ENCODE measurements at places on chromosomes 11 and 22.

- no peak for DNase-seq
These were observed 75.6 kb upstream of the LMO2 start for GRCh38 chr11:33967451-33967850.

- DNase-seq: no peak
These were observed 185.7 kb downstream of the BLID start for GRCh38 chr11:121930004-121930965.

- no peak for DNase-seq
These were observed 126.6 kb downstream of the BUD13 start for GRCh38 chr11:116646191-116646590.

GRCh38 chr11:132045107-132045506, 674.7 kb downstream of the NTM start:
- DNase-seq: no peak

DNA sequence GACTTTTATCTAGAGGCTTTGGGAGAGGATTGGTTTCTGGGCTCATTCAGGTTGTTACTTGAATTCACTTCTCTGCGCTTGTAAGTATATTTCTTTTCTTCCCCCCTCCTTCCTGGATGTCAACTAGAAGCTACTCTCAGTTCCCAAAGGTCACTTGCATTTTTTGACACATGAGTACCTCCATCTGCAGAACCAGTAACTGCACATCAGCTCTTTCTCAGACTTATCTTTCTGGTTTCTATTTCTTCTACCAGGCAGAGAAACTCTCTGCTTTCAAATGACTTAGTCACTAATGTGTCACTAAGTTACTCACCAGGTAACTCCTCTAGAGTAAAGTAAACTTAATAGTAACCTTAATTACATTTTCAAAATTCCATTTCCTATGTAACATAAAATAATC, 773.0 kb upstream of the LUZP2 start:
- no peak for DNase-seq

All from activated T-cell treated with anti-CD3 and anti-CD28 coated beads, Interleukin-2, amount 50 U/mL, for 24 hours (primary cell).